Cardiac muscle cell (in vitro differentiated cells and primary cell): ENCODE measurements at places on chromosomes 1 and 21.

- no peak for DNase-seq
Measured at GRCh38 chr1:188241629-188242028, 1412.9 kb downstream of the PLA2G4A start.

DNA sequence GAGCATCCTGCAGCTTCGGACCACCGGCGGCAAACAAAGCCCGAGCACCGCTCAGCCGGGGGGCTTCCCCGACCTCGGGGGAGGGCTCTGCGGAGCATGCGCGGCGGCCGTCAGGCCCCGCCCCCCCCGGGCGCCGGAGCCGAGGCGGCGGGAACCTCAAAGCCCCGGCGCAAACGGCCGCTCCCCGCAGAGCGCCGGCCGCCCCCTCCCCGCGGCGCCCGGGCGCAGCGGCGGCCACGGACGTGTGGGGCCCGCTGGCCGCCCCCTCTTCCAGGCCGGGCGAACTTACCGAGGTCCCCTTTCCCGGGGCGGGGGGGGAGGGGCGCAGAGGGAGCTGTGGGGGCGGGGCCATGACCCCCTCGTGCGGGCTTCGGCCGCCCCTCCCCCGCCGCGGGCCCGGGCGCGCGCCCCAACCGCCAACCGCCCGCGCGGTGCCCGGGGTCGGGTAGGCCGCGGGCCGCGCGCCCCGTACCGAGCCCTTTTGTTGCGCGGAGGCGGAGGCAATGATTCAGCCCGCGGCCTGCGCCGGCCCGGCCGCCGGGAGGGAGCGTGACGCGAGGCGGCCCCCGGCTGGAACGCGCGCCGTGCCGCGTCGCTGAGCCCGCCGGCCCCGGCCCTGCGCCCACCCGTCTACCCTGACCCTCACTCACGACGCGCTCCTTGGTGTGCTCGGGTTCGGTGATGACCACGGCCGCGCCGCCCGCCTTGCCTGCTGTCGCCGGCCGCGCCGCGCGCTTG lies 1.7 kb downstream of the RCC2 start:
- DNase-seq, result peak; percentile 55

- peak; percentile 53 for DNase-seq
Measured at GRCh38 chr1:178241057-178241456, 147.2 kb downstream of the RASAL2 start.

GRCh38 chr1:54955359-54955758 lies 25.1 kb upstream of the TMEM61 start:
- DNase-seq, result peak; percentile 85

DNA sequence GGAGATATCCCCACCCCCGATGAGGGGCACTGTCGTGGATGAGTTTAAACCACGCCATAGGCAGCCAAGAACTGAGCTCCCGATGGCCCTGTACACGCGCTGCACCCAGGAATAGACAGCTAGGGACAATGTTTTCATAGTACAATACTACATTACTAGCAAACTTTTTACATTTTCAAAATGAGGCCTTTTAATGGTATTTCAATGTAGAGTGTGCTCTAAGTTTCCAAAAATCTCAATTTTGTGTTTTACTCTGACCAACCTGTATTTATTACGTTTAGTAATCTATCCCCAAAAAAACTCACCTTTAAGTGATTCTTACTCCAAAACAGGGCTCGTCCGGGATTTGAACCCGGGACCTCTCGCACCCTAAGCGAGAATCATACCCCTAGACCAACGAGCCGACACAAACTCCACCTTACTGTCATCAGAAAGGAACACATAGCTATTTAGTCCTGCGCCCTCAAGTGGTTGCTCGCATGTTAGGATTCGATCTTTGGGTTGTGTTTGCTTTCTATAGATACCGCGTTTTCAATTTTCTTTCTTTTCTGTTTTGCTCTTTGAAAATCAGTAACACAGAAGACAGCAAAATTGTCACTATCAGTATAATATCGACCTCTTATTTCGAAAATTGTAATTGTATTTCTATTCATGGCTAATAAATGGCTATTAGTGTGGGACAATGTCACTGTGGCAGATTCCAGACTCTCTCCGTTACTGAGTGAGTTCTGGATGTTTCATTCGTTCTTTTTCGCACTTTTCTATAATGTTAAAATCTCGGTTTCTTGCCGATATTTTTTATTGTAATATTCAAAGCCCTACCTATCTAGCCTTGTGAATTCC lies 6.4 kb upstream of the MPZL1 start:
- peak; percentile 89 for DNase-seq

DNA sequence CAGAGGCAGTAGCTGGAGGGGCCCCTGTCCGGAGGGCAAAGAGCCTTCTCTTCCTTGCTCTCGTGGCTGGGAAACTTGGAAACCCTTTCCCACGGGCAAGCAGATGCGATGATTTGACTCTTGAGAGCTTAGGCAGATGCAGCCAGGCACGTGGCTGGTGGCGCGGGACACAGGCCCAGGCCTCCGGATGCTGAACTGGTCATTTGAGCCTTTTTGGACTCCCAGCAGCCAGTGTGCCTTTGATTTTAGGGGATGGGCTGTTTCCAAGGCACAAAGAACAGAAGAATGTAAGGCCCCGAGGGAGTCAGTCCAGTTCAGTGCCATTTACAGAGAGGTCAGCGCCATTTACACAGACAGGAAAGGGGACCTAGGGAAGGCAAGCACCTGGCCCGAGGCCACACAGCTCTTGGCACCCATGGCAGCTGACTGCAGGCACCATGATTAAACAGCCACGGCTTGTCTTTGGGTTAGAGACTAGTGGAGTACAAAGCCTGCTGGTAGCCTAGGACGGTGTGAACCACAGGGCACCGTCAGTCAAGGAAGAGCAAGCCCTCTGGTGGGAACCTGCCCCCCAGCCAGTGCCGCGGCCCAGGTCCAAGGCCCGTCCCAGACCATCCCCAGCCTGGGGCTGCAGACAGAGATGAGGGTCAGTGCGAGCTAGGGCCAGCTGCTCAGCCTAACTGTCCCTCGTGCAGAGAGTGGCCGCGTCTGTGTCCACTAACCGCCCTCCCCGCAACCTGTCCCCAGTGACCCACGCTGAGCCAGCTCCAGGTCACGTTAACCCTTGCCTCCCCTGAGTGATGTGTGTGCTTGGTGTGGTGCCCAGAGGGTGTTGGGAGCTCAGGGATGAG lies 20.4 kb upstream of the CCDC27 start:
- DNase-seq, result no peak

DNA sequence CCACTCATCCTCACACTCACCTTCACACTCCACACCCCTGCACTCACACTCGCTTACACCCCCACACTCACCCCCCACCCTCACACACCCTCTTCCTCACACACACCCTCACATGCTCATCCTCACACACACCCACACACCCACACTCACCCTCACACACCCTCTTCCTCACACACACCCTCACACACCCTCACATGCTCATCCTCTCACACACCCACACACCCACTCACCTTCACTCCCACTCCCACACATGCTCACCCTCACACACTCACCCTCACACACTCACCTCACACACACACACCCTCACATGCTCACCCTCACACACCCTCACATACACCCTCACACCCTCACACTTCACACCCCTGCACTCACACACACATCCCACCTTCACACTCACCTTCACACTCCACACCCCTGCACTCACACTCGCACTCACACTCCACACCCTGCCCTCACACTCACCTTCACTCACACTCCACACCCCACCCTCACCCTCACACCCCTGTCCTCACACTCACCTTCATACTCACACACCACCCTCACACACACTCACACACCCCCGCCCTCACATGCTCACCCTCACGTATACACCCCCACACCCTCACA lies 42.6 kb upstream of the EDN2 start:
- DNase-seq, result no peak

DNA sequence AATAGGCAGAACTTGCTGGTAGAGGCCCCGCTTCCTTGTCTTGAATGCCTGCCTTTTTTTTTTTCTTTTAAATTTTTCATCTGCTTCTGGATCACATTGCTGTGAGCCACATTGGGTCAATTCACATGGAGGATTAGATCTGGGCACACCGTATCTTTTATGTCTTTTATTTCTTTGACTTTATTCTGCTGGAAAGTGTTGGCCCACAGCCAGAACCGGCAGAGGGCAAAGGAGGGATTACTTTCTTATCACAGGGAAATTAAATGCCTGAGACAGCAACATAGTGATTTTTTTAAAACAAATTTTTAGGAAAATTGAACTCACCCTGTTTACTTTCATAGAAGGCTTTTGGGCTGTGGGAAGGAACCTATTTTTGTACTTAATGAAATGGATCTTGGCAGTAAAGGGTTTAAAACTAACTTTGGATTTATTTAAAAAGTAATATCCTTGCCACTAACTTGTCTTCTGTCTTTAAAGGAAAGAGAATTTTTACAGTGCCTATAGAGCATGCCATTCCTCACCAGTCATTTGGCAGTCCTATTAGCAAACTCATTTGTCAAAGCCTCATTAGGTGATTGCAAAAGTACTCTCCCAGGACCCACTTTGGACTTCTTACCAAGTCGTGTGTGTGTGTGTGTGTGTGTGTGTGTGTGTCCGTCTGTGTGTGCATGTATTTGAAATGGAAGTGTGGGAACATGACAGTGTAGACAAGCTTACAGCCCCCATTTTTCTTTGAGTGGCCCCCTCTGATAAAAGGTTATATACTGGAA lies 68.4 kb downstream of the ST6GALNAC3 start:
- peak; percentile 6 for DNase-seq

GRCh38 chr1:214864896-214865688 lies 217.4 kb upstream of the KCNK2 start:
- DNase-seq, result no peak

DNA sequence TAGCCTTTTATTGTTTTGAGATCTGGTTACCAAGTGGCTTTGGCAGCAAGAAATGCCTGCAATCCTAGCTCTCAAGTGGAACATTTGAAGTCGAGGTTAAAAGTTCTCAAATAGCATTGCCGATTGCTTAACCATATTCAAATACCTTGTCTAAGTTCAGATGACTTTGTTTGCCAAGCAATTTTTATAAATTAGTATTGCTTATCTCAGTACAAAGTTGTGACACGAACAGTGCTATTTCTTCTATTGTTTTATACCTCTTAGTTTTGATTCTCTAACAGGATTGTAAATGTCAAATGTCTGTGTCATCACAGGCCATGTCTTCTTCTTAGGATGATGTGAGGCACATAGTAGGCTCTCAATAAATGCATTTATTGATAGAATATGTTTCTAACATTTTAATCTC lies 633.3 kb downstream of the PTPRC start:
- DNase-seq, result no peak

DNA sequence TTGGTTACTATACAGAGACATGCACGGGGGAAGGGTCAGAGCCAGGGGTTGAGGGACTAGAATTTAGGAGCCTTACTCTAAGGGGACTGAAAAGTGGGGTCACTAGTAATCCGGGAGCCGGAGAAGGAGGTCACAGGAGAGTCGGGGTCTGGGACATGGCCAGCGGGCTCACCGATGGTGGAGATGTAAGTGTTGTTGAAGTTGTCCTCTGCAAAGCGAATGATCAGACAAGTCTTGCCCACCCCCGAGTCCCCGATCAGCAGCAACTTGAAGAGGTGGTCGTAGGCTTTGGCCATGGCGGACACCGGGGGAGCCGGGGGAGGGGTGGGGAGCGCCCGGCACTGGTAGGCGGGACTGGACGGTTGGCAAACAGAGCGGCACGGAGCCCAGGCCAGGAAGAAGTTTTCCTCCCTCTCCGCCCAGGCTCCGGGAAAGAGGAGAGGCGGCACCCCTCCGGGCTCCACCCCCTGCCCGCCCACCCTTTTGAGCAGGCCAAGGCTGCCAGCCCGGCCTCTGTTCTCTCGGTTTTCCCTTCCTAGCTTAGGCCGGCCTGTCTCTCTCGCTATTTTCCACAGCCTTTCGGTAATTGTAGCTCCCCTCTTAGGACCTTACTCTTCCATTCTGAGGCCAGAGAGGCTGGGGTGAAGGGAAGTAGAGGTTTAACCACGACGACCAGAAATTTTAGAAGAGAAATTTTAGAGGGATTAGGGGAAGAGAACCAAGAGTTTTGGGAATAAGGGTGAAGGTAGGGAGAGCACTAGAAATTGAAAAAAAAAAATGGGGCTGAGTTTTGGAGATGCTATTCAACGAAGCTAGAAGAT lies at the start of gene RAB13:
Gene RAB13 (minus strand): TSS at position 399 of the 821 bp plus-strand sequence. CDS start 103 bp downstream, at position 296.
- DNase-seq, result peak; percentile 89

DNA sequence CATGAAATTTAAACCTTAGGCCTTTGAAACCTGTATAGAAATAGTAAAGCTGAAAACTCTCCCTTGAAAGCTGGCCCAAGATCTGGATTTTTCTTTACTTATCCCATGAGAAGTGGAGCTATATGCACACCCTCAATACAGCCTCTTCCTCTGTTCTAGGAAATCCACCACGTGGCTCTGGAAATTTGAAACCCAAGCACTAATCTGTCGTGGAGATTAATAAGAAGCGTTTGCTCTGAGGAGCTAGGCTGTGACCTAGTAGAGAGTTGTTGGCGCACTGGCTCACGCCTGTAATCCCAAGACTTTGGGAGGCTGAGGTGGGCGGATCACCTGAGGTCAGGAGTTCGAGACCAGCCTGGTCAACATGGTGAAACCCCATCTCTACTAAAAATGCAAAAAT lies 291.3 kb upstream of the PLXNA2 start:
- DNase-seq, result no peak

DNA sequence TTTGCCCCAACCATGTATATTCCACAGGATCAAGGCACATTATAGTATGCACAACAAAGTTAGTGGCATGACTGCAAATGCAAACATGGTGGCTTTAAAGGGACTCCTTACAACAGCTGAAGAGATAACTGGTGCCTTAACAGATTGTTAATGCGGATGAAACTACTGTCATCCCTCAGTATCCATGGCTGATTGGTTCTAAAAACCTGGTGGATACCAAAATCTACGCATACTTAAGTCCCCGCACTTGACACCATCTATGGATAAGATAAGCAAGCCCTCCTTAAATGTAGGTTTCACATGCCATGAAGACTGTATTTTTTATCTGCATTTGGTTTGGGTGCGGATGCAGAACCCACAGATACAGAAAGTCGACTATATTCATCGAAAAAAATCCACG lies 73.5 kb downstream of the ZNF644 start:
- no peak for DNase-seq

DNA sequence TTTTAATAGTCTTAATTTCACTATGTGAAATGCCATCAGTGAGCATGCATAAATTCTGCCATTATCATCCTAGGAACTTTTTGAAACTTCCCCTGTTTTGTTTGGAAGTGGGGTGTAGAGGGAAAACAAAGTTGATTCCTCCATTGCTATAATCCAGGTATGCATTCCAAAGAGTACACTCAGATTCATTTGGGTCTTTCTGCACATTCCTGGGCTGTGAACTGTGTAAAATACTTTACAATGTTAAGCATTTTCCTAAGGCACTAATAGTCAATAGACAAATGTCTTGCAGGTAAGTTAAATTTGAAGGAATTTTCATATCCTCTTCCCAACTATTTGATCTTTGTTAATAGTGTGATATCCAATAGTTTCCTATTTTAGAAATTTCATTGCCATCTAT lies 36.2 kb downstream of the SGIP1 start:
- no peak for DNase-seq

- peak; percentile 96 for DNase-seq
Measured at GRCh38 chr1:59707178-59707791, 107.5 kb upstream of the HOOK1 start.

- DNase-seq, result no peak
Measured at GRCh38 chr1:40749817-40750216, 33.8 kb upstream of the KCNQ4 start.

- DNase-seq, result no peak
Measured at GRCh38 chr1:182782587-182782913, 7.0 kb upstream of the NPL start.
